ENCODE measurements at places on chromosomes 2 and 18.

DNA sequence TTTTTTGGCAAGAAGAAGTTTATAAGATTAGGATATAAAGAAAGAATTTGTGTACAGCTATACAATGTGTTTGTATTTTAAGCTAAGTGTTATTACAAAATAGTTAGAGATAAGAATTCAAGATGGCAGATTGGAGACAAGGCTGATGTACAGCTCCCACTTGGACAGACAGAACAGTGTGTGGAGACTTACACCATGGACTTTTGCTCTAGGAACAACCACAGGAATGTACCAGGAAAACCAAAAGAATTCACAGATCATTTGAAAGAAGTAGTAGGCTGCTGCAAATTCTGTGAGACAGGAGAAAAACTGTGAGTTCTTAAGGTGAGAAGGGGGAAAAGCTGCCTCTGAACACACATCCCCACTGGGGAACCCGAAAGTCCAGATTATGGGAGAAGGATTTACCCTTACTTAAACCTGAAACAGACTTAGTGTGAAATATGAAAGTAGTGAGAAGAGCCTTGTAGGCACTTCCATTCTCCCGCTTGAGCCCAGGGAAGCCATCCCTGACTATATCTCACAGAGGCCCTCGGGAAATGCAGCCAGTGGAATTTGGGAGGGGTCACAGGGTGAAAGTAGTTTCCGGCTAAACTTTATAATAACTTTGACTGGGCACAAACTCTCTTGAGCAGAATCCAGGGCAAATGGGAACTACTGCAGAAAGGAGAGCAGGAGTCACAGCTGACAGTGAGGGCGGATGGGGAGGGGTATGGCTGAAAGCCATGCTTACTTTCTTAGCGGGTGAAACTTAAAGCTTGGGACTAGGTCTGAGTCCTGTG lies 11.6 kb upstream of the RPRD1A start:
- DNase-seq: no peak

DNA sequence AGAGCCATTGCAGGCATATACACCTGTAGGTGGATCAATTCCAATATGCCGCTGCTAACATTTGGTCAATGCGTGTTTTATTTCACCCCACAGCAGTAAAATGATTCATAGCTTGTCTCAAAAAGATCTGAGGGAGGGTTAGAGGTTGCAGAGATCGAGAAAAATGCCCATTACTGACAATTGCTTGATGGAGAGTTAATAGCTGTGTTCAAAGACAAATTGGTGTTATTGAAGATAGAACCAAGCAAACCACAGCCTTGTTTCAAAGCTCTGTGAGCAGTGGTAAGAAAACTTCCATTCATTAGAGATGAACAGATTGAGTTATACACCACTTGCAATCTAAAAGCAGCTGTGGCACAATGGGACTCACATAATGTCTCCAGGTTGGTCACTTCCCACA lies 95.4 kb downstream of the KCNE4 start:
- no peak for DNase-seq

- no peak for DNase-seq
Observed at GRCh38 chr2:5453220-5454050, 238.7 kb upstream of the SOX11 start.

DNA sequence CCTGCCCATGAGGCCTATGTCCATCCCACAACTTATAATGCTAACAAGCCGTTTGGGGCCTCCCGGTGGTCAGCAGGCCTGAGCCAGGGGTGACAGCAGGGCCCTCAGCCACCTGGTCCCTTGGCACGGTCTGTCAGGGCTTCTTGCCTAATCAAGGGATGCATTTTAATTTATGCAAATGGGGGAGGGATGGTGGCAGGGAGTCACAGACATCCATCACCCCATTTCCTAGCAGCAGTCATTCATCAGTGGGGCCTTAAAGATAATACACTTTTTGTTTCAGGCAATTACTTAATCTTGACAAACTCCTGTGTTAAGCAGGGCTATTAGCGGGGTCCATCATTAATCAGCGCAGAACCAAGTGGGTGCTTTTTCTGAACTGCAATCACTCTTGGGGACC lies 174.5 kb downstream of the GLI2 start:
- DNase-seq: no peak

GRCh38 chr2:212968284-212969081 lies 182.9 kb downstream of the IKZF2 start:
- DNase-seq: no peak

All from nucleus accumbens (tissue), 56 donors.